ENCODE measurements at places on chromosomes 1 and 21.
A peak's percentile ranks its signal among the peaks of the same experiment; 100 is the strongest.

- DNase-seq = no peak
Observed at GRCh38 chr21:42446531-42446930, 42.8 kb downstream of the UBASH3A start.

DNA sequence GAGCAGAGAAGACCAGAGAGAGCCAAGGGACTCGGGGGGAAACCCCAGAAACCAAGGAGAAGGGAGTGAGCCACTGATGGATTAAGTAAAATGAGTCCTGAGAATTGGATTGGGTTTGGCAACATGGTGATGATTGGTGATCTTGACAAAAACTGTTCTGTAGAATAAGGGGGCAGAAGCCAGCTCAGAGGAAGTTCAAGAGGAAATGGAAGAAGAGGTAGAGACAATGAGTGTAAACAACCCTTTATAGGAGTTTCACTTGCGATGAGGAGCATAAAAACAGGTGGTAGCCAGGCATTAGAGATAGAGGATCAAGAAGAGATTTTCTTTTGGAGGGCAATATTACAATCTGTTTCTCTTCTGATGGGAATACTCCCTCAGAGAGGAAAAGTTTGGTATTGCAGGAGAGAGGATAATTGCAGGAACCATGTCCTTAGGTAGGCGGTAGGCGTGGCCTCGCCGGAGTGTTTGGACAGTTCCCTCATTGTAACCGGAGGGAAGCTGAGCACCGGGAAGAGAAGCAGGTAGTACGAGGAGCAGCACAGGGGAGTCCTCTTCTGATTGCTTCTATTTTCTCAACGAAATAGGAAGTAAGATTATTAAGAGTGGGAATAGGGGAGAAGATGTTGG lies 68.4 kb upstream of the TENT5C start:
- DNase-seq = no peak

- DNase-seq = no peak
Observed at GRCh38 chr1:49013079-49013478, 236.4 kb upstream of the BEND5 start.

DNA sequence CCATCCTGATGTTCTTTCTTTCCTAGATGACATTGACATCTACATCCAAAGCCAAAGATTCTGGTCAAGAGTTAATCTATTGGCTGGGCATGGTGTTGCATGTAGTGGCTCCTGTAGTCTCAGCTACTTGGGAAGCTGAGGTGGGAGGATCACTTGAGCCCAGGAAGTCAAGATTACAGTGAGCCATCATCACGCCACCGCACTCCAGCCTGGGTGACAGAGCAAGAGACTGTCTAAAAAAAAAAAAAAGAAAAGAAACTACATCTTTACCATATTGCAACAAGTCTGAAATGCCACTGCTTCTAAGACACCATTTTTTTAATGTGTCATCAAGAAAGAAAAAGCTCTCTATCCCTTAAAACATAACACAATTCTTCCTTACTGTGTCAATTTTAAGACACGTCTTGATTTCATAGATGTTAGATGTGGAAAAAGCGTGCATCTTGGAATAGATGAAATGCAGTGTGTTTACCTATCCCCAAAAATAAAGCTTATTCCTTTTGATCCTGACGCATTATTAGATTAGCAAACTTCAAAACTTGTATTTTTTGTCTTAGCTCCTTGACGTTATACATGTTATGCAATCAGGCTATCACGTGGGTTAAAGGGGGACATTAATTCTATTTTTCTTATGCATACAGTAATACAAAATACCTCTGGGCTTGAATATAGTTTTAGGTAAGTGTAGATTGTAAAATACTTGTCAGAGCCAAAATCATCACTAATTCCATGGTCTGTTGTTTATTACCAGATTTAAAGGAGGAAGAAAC lies 46.3 kb downstream of the ELAPOR1 start:
- no peak for DNase-seq

- no peak for DNase-seq
Observed at GRCh38 chr1:104921525-104921924, 1171.8 kb downstream of the AMY1C start.

DNA sequence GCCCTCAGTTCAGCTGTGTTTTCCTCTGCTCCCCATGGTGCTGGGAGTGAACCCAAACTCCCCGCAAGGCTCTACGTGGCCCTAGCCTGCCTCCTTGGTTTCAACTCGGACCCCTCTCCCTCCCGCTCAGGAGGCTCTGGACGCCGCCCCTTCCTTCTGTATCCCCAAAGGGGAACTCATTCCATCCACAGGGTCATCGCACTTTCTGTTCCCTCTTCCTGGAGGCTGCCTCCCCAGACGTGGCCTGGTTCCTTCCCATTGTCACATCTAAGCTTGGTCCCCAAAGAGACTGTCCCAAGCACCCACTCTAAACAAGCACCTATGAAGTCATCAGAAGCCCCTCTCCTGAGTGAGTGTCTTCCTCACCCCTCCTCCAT lies 10.9 kb downstream of the KCNAB2 start:
- DNase-seq = no peak

GRCh38 chr1:41670217-41670957 lies 185.9 kb upstream of the EDN2 start:
- DNase-seq = no peak

DNA sequence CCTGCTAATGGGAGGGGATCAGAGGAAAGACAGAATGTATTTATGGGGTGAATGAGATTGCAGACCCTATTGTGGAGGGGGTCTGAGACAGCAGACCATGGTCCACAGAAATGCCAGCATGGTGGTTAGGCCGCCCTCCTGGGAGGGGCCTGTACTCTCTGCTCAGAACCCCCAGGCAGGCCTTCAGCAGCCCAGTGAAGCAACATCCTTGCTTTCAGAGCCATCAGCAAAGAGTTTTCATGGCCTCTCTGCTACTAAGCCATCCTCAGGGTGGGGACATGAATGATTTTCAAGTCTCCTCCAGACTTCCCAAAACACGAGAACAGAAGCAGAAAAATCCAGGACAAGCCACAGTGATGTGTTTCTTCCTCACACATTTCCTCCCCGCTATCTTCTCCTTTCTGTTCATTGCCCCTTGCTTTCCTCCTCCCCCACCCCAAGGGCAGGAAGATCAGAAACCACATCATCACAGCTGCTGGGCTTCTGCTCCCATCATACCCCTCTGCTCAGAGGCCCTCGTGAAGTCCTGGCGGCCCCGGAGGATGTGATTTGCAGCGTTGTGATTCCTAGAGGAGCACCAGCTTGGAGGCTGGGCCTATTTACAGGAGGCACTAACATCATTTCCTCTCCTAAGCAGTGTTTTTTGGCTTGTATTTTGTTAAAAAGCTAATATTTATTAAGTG lies 48.0 kb downstream of the ABCA4 start:
- peak; percentile 84 for DNase-seq

DNA sequence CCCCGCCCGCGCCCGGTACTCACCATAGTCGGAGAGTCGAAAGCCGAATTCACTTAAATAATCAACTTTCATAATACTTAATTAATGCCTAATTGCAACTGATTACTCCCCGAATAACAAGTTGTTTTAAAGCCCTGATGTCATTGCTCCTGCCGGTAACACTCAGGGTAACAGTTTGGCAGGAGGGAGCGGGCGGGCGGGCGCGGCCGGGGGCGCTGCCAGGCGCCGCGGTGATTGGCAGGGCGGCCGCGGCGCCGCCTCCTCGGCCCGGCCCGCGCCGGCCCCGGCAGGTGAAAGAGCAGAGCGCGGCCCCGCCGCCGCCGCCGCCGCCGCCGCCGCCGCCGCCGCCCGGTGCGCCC lies 102.2 kb downstream of the CASZ1 start:
- DNase-seq = peak; percentile 32
